ENCODE measurements at places on chromosomes 12 and 14. TPM values are rescaled to one million over a fixed set of nuclear protein-coding genes. Genes with fewer than 3 reads are reported as not detected.

Gene CLEC4D
- total RNA-seq, result not detected

Gene CLEC2B
- 0.78 TPM for total RNA-seq

Gene DNM1L
- total RNA-seq, result 76.3 TPM

Gene GLT8D2
- total RNA-seq, result 70.4 TPM

Gene IRAK4
- total RNA-seq, result 42.3 TPM

Gene BICDL1
- total RNA-seq, result not detected

Gene GPRC5D
- total RNA-seq, result not detected

Gene ACVRL1
- 6.1 TPM for total RNA-seq

Gene FBXO34
- total RNA-seq, result 23.1 TPM

Gene MUCL1
- total RNA-seq, result not detected

Gene ADSS1
- 12.8 TPM for total RNA-seq
